ENCODE measurements at places on chromosomes 16 and 17. TPM values are rescaled to one million over a fixed set of nuclear protein-coding genes. Genes with fewer than 3 reads are reported as not detected.

DNA sequence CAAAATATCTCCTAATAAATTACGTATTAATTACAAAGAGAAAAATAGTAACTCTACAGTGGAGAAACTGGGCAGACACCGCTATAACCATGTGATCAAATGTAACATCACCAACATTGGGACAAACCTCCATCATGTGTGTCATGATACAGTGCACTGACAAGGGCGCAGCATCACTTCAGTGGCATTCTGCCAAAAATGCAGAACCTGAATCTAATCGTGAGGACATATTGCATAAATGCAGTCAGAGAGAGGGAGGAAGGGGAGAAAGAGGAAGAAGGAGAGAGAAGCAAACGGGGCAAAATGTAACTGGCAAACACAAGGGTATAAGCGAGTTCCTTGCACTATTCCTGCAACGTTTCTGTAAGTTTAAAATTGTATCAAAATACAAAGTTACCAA lies 74.2 kb upstream of the MARCHF10 start:
- H3K4me3 ChIP-seq, result no peak overlapping the region
- no peak overlapping the region for H3K27ac ChIP-seq
- H3K27me3 ChIP-seq, result peaks cover 8% of the 10 kb centered on the region
- no peak for DNase-seq
- H3K4me1 ChIP-seq, result no peaks in the 10 kb centered on the region

AIPL1 gene
- total RNA-seq, result not detected

DNA sequence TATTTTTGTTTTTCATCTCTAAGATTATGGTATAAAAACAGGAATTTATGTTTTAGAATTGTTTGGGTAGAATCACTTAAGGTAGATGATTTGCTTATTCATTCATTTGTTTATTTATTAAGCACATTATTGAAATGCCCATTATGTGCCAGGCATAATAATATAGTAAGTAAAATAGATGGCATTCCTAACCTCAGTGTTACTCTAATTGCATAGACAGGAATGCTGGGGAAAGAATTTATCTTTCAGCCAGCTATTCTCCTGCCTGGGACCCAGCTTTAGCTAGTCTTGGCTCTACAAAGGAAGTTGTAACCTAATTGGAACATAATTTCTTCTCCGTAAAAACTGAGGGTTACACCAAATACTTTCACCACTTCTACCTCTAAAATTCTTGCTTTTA lies 44.6 kb downstream of the NFAT5 start:
- H3K27ac ChIP-seq, result no peak overlapping the region
- H3K4me3 ChIP-seq, result no peak overlapping the region
- no peaks in the 10 kb centered on the region for H3K36me3 ChIP-seq
- no peaks in the 10 kb centered on the region for H3K4me1 ChIP-seq
- DNase-seq, result no peak
- no peaks in the 10 kb centered on the region for H3K27me3 ChIP-seq

DNA sequence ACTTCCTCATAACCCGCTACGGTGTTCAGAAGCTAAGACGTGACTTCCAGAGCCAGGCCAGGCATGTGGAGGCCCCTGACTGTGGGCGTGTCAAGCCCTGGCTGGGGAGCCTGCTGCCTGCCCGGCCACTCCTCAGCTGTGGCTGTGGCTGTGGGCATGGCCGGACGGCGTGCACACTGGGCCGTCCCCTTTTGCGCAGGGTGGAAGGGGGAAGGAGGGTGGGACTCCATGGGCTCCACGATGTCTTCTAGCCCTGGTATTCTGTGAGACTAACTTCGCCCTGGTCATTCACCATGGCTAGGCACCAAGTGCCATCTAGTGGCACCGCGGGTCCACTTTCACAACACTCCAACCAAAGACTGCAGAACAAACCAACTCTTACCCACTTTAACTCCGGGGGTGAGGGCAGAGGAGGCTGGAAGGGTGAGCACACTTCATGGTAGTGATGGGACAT lies 67.9 kb downstream of the N4BP1 start:
- no peaks in the 10 kb centered on the region for H3K27me3 ChIP-seq
- peak; percentile 22 for DNase-seq
- H3K4me1 ChIP-seq, result peaks cover 2% of the 10 kb centered on the region
- H3K4me3 ChIP-seq, result no peak overlapping the region
- H3K36me3 ChIP-seq, result peaks cover 68% of the 10 kb centered on the region
- no peak overlapping the region for H3K27ac ChIP-seq

DNA sequence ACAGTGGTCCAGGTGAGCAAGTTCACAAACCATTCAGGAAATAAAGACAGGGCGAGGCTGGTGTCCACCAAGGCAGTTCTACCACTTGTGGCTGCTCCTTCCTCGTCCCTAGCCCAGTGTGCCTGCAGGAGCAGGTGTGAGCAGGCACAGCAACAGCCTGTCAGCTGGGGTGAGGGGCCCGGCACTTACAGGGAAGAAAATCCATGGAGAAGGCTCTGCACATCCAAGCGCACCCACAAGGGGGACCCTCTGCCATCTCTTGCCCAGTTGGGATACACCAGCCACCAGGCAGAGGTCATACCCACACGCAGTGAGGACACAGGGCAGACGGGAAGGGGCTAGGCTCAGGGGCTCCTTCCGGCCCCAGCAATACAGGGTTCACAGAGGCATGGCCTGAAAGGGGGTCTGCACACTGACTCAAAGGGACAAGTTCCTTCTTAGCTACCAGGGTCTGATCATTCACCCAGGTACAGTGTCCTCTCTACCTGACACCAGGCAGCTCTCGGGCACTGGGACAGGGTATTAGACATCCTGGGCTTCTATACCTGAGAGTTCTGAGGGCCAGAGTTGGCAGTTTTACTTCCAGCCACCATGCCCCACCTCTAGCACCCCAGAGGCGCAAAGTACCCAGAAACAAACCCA lies 27.0 kb downstream of the CDIP1 start:
- no peaks in the 10 kb centered on the region for H3K27me3 ChIP-seq
- H3K36me3 ChIP-seq, result peaks cover 73% of the 10 kb centered on the region
- no peak for DNase-seq
- H3K27ac ChIP-seq, result peak overlapping the region; percentile 22
- peaks cover 24% of the 10 kb centered on the region for H3K4me1 ChIP-seq
